ENCODE measurements at places on chromosomes 2 and 18.

DNA sequence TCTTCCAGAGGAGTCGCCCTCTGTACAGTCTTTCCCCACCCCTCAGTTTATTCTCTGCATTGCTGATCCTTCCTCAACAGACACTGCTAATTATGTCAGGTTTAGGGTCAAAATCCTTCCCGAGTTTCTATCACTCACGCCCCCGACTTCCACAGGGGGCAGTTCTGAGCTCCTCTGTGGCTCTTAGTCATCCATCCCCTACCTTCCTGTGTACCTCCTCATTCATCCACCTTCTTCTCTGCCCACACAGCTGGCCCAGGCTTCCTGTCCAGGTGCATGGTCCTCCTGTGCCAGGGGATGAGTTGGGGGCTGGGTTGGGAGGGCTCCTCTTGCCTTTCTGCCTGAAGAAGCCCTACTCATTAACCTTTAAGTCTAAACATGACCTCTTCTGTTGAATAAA, 202.9 kb downstream of the ARL4C start:
- no peak for DNase-seq

- no peak for DNase-seq
Measured at GRCh38 chr2:54549917-54550518, 93.9 kb downstream of the SPTBN1 start.

DNA sequence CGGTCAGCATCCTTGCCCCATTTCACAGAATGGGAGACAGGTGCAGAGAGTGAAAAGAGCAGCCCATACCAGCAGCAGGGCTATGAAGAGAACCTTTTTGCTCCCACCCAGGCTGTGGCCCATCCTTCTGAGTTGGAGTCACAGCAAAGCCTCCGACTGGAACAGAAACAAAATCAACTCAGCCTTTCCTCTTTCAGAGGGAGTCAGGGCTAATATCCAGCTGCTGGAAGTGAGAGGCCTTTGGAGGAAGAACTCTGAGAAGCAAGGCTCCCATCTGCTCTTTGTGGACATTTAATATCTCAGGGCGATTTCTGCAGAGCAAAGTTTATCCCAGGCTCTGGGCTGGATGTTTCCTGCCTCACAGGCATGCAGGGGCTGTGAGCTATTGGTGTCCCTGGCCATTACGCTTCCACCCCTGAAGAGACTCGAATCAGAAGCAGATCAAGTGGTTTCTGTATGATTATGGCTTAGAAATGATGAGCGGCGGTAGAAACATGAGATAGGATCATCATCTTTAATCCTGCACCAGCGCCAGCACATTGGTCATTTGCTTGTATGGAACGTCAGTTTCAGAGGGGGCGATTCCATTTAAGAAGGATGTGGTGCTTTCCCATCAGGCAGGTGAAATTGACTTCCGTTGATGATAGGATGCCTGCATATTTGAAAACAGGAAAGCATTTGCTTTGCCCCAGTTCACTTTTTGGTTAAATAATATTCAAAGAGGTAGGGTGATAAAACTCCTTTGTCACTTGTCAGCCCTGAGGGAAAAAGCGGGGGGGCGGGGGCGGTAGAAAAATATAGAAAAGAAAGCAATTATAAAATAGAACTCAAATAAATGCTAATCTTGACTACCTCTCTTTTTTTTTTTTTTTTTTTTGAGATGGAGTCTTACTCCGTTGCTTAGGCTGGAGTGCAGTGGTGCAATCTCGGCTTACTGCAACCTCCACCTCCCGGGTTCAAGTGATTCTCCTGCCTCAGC, 152.4 kb downstream of the LRRC30 start:
- no peak for DNase-seq

GRCh38 chr2:30362468-30363081, 84.5 kb upstream of the LCLAT1 start:
- no peak for DNase-seq

- no peak for DNase-seq
Measured at GRCh38 chr2:201980389-201980821, 53.2 kb upstream of the FZD7 start.

GRCh38 chr2:157868993-157869392, 7.1 kb downstream of the ACVR1 start:
- no peak for DNase-seq

DNA sequence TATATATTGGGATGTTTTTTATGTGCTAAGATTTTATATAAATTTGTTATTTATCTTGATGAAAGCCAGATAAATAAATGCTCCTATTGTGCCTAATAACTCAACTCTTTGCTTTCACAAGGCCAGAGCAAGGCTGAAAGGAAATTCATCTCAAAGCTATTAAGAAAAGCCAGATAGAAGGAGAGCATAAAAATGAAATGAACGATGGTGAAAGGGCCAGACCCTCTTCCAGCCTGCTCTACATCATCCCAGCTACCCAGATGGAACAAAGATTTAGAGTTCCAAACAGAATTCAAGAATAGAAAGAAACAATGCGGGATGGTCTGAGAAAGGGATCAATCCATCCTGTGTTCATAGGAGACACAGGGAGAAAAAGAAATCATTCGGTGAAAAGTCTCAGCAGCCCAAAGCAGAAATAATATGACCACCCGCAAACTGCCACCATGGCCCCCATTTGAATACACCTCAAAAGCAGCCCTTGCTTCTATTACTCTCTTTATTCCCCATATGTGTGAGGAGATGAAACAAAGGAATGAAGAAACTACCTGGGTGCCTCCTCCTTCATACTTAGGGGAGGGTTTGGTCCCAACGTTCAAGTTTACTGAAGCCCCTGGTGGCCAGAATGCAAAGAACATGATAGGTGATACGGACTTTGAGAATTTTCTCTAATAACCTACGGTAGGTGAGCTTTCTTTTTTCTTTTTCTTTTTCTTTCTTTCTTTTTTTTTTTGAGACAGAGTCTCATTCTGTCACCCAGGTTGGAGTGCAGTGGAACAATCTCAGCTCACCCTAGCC, 110.1 kb upstream of the FBXO11 start:
- no peak for DNase-seq

- DNase-seq = no peak
Measured at GRCh38 chr2:71843391-71843850, 304.2 kb downstream of the CYP26B1 start.

- DNase-seq = no peak
Measured at GRCh38 chr18:45627204-45627526, 11.9 kb downstream of the SLC14A2 start.

DNA sequence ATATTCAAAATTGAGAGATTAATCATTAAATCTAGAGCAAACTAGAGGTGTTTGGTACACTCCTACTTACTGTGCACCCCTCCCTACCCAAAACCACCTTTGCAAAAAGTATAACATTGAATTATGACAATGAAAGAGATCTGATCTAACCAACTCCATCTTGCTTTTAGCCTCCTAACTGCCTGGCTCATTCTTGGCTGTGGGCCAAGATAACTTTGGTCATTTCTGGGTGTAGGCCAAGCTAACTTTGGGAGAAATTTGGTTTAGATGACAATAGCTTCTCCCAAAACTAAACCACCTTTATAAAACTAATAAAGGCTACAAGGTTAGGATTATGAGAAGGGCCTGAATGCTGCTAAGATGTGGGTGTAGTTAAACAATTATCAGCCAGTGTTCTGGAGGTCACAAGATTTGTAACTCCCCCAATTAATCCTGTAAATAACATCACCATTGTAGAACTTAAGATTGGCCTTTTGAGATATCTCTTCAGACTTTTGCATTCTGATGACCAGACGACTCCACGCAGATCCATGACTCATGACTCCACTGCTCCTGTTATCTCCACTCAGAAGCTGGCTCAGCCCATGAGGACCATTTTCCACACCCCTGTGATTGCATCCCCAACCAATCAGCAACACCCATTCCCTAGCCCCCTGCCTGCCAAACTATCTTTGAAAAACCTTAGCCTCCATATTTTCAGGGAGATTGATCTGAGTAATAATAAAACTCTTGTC, 160.2 kb downstream of the FBXO15 start:
- no peak for DNase-seq

- DNase-seq = no peak
Measured at GRCh38 chr2:144270951-144271350, 249.0 kb downstream of the ZEB2 start.

DNA sequence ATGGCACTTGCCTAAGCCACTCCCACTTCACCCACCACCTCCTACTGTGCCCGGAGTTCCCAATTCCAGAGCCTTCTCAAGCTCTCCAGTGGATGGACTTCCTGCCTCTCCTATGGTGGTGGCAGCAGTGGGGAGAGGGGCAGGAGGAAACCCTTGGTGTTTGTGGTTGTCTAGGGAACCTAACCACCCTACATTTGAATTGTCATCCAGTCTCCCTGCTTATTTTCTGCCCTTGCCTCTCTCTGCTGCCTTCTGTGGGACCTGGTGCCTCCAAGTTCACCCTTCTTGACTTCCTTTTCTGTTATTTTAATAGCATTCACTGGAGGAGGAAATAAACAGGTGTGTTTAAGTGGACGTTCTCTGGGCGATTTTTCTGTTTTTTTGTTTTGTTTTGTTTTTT, 50.0 kb upstream of the HPCAL1 start:
- DNase-seq = no peak

DNA sequence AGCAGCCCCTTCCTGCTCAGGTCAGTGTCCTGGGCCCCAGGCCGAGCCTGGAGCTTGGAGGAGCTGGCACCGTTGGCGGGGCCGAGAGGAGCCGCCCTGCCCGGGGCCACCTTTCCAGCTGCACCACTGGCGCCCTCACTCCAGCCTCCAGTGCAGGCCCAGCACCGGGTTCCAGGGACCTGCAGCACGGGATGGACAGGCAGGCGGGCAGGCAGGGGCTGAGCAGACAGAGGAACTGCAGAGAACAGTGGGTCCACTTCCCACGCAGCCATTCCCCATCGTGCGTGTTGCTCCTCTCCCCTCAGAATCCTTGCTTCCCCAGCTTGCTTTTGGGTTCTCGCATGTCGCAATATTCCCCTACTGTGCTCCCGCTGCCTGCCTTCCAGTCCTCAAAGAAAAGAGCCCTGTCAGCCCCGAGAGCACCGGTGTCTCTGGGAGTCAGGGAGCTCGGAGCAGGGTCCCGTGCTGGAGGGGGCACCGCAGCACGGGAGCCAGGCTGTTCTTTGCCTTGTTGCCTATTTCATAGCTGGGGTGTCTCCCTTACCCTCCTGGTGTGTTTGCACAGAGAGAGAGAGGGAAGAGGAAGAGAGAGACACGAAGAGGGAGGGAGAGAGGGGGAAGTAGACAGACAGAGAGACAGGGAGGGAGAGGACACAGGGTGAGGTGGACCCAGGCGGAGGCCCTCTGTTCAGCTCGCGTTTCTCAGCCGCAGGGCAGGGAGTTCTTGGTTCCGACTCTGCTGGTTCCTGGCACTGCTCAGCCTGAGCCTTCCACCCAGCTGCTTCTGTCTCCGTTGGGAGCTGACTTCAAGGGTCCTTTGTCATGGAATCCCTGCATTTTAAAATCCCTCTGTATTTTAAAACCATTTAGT, 126.0 kb downstream of the MBP start:
- peak; percentile 82 for DNase-seq

- no peak for DNase-seq
Measured at GRCh38 chr2:23615216-23616020, 230.4 kb downstream of the KLHL29 start.

GRCh38 chr2:236776695-236777251, 207.1 kb downstream of the ACKR3 start:
- DNase-seq = no peak

- no peak for DNase-seq
Measured at GRCh38 chr2:70468878-70469277, 84.7 kb downstream of the TGFA start.

- no peak for DNase-seq
Measured at GRCh38 chr2:74576211-74576862, 21.8 kb downstream of the DOK1 start.

GRCh38 chr2:1995081-1995480, 250.8 kb upstream of the PXDN start:
- DNase-seq = no peak

DNA sequence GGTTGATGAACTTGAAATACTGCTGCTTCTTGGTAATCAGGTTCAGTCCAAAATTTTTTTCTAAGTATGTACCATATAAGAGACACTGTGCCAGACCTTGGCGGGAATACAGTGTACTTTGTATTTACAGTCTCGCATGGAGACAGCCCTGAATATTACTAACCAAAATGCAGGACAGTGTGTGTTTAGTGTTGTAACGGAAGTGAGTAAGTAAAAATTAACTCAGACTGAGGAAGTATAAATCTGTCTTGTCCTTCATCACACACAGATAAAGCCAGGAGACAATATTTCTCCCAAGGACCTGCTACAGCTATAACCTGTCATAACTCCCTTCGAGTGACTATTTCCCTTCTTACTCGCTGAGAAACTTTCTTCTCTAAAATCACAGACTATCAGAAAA, 76.9 kb downstream of the ACTR3 start:
- no peak for DNase-seq

DNA sequence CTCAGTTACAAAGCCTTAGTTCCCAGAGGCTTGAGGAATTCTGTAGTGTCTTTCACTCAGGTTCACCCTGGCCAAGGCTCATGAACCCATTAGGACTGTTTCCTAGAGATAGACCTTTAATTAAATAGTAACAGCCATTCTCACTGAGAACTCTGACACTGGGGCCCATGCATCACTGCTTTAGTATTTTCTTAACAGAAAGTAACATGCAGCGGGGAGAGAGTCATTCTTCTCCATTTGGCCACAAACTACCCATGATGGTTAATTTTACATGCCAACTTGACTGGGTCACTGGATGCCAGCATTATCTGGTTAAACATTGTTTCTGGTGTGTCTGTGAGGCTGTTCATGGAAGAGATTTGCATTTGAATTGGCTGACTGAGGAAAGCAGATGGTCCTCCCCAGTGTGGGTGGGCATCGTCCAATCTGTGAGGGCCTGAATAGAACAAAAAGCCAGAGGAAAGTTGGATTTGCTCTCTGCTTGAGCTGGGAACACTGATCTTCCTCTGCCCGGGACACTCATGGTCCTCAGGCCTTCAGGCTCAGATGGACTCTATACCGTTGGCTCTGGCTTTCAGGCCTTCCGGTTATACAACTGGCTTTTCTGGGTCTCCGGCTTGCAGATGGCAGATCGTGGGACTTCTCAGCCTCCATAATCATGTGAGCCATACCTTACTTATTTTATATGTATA, 5.6 kb upstream of the CPLX4 start:
- no peak for DNase-seq

GRCh38 chr18:31409276-31409675, 32.7 kb downstream of the DSG4 start:
- DNase-seq = no peak

DNA sequence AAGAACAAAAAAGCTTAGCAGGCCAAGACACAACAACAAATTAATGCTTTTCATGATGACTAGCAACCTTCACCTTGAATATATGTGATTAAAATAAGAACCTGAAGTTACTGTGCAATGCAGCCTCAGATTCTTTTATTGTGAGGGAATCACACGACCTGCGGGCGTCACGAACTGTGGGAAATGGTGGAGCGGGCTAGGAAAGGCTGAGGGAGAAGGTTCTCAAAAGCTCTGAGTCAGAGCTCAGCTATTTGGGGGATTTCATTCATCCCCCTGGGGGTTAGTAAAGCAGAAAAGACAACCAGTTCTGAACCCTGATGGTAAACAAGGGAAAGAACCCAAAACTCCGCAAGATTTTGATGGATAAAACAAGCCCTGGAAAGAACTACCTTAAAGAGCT, 89.3 kb upstream of the NCKAP5 start:
- no peak for DNase-seq

GRCh38 chr2:142866426-142866825, 11.0 kb upstream of the KYNU start:
- no peak for DNase-seq

- no peak for DNase-seq
Measured at GRCh38 chr2:19614066-19614465, 255.6 kb upstream of the OSR1 start.

- DNase-seq = no peak
Measured at GRCh38 chr2:197200051-197200761, 110.4 kb downstream of the ANKRD44 start.
